ENCODE measurements at places on chromosomes 5 and 9.

- DNase-seq, result no peak
These were observed 138.1 kb upstream of the WWC1 start for GRCh38 chr5:168153263-168153875.

GRCh38 chr5:97266576-97266975, 83.5 kb upstream of the RIOK2 start:
- no peak for DNase-seq

DNA sequence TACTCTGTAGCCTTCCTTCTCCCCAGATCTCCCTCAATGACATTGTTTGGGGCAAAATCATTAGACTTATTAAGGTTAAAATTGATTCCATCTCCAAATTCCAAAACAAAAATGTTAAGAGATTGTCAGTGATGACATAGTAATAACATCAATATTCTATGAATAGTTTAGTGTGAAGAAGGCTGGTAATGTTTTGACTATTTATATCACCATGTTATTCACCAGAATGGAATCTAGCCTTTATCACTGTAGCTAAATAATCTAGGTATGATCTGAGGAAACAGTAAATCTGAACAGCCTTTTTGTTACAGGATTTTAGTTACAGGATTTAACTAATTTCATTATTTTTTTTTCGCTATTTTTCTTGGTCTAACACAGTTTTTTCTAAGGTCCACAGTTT, 929 bp upstream of the PLPP6 start:
- no peak for DNase-seq

GRCh38 chr5:10595672-10596309, 31.9 kb downstream of the ANKRD33B start:
- DNase-seq, result no peak

DNA sequence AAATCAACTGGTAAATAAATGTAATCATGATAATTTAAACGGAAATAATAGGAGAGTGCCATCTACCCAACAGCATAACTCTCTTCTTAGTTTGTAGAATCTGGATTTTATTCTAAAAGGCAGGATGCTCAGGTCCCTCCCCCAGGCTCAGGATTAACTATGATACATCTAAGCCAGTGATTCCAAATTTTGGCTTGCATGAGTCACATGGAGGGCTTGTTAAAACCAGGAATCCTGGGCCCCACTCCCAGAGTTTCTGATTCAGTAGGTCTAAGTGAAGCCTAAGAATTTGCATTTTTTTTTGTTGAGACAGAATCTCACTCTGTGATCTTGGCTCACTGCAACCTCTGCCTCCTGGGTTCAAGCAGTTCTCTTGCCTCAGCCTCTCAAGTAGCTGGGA, 62.3 kb upstream of the ZFR start:
- DNase-seq, result no peak

Measured in NCI-H774 (cell line).